ENCODE measurements at places on chromosomes 6 and 20.

DNA sequence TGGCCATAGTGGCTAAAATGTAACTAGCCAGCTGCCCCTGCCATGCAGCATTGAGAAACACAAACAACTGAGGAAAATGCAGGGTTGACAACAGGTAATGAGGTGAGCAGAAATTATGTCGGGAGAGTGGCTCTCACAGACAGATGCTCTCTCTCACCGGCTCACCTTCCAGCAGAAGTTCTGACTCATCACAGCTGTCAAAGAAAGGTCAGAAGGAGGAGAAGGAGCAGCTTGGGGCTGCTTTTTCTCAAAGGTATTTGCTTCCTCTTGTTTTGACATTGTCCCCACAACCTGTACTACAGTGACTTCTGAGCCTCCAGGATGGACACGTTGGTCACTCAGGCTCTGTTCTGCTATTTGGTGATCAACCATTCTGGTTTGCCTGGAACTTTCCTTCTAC is 190.5 kb upstream of the HEY2 start:
- no peak for DNase-seq

DNA sequence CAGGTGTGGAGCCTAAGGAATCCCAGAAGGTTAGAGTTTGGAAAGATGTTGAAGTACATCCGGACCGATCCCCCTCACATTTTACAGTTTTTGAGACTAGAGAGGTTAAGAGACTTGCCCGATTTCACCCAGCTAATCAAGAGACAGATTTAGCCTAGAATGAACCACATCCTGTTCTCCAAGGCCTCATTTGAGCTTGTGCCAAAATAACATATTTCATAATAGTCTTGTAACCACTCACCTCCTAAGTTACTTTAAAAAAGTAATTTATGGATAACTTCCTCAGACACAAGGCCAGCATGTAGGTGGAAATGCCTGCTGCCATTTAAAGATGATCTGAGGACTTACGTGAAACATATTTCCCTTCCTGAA is 39.8 kb upstream of the ARHGAP18 start:
- DNase-seq, result no peak

- DNase-seq, result no peak
Observed at GRCh38 chr20:47936612-47937011, 151.3 kb upstream of the SULF2 start.

GRCh38 chr20:22684072-22684762 is 99.8 kb upstream of the FOXA2 start:
- DNase-seq, result peak; percentile 82
